IPS DF 19.7 (cell line): ENCODE measurements at places on chromosomes 2 and 18.

DNA sequence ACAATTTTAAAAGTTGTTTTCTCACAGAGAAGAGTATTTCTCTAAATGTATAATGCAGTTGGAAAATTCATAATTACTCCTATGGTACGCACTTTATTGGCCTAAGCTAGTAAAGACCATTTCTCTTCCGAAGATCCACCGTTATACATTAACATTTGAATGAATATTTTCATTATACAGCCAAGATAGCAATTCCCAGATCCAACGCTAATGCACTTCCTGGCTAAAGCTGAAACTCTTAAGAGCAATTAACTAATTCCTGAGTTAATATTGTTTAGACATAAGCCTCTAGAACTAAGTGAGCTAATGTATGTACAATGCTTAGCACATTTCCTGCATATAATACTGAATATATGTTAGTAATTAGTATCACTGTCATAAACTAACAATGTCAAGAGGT is 56.2 kb downstream of the PDK1 start:
- DNase-seq = no peak

GRCh38 chr18:11548396-11548795 is 61.0 kb upstream of the SLC35G4 start:
- no peak for DNase-seq

DNA sequence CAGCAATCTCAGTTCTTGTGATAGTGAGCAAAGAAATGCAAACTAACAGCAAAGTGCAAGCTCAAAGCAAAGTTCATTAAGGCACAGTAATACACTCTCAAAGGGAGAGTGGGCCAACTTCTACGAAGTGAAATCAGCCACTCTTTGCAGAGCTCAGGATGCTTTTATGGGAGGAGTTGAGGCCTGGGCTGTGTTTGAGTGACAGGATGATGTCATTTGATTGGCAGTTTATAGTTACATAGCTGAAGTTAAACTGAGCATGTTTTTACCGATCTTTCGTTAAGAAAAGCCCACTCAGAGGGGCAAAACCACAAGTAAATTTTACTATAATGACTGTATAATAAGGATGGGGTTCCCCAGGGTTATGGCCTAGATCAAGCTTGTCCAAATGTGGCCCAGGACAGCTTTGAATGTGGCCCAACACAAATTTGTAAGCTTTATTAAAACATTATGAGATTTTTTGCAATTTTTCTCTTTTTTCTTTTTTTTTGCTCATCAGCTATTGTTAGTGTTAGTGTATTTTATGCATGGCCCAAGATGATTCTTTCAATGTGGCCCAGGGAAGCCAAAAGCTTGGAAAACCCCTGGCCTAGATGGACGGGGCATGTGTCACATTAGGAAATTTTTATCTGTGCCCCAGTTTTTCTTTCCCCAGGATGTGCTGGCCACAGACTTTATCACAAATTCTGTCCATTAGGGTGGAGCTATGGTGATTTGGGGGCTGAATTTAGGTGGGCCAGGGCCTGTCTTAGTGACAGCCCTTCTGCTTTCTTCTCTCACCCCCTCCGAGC is 8.3 kb upstream of the DNAH7 start:
- DNase-seq = no peak

GRCh38 chr2:60719331-60719730 is 36.7 kb upstream of the PAPOLG start:
- DNase-seq = no peak

GRCh38 chr2:60357996-60358395 is 195.5 kb downstream of the BCL11A start:
- no peak for DNase-seq

GRCh38 chr2:180001726-180002125 is 5.4 kb downstream of the CWC22 start:
- no peak for DNase-seq

GRCh38 chr2:74502147-74502719 is 2.8 kb upstream of the LBX2 start:
- no peak for DNase-seq

DNA sequence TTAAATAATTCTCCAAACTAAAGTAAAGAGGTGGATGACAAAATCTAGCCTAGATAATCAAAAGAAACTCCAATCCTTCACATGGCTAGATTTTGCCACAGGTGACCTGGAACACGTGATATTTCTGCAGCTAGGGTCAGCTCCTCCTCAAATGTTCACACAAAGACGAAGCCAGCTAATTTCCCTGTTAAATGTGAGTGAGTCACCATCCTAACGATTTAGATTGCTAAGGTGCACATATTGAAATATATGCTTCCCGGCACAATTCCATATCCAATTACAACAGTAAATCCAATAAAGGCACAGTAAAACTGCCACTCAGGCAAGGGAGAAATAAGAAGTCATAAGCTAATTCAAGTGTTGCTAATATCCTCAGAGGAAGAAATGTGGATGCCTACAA is 28.7 kb downstream of the IKZF2 start:
- no peak for DNase-seq

DNA sequence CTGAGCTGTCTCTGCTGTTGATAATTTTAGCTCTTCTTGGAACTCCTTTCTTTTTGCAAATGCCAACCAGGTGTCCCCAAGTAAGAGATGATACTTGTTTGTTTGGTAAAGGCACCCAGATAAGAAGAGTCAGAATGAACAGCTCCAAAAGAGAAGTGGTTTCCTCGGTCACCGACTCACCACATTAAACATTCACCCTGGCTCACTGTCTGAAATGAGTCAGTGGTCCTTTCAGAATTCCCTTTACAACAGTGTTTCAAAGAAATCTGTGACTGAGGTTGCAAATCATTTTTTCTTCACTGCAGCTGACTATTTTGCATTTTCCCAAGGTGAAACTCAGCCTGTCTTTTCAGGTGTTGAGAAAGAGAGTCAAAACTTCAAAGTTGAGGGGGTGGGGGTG is 16.2 kb upstream of the CXCR4 start:
- DNase-seq = no peak

DNA sequence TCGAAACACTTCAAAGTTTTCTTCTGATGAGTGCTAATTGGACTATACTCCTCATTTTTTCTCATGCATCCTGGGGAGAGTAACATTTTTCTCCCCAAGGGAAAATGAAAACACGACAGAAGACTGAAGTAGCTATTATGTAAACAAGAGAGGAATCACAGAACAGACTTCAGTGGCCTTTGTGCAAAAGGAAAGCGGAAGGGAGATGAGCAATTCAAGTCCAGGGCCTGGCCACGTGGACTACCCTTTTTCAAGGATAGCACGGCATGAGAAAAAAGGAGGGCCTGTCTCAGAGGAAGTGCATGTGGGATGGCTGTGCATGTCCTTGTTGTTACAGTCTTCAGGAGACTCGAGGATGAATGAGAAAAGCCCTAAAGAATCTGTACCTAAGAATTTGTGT is 43.8 kb upstream of the KCNE4 start:
- DNase-seq = no peak

DNA sequence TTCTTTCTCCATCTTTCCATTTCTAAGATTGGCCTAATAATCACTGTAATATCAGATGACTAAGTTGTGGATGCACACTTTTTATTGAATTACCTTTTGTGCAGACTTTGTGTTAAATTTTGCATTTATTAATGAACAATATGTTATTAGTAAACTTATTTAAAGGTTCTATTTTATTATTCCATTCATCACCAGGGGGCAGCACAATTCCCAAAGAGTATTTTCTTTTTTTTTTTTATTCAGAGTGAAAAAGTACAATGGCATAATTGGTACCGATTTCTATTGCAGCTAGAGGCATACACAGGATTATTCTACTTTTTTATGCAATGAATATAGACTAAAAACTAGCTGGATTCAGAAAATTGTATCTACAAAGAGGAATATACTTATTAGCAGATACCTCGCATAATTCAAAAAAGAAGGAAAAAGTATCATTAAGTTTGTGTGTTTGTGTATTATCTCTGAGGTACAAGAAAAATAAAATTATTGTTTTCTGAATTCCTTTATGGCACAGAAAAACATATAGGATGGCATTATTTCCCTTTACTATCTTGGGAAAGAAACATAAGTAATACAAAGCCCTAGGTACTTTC is 390.6 kb downstream of the ERBB4 start:
- no peak for DNase-seq

- no peak for DNase-seq
Measured at GRCh38 chr2:135528006-135528405, 3.0 kb downstream of the ZRANB3 start.

DNA sequence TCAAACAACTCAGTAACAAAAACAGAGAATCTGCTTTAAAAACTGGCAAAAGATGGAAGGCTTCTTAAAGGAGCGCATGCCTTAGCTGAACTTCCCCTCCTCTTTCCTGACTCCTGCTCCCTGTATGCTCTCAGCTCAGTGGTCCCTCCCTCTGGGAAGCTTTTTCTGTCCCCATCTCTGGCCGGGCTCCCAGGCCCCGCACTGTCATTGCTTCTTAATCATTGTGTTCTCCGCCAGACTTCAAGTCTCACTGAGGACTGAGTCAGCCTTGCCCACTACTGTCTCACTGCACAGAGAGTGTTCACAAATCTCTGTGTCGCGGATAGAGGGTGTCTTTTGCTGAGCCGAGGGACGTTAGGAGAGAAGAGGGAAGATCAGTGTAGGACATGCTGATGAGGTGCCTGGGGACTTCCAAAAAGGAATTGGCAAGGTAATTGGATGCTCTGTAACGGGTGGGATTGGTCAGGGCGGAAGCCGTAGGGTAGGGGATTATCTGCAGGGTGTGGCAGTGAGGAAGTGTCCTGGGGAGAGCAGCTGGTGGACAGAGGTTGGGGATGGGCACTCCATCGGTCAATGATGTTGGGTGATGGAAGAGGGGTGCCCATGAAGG is 16.2 kb downstream of the TOGARAM2 start:
- DNase-seq = no peak

GRCh38 chr2:85865539-85866164 is 23.1 kb downstream of the ST3GAL5 start:
- no peak for DNase-seq

DNA sequence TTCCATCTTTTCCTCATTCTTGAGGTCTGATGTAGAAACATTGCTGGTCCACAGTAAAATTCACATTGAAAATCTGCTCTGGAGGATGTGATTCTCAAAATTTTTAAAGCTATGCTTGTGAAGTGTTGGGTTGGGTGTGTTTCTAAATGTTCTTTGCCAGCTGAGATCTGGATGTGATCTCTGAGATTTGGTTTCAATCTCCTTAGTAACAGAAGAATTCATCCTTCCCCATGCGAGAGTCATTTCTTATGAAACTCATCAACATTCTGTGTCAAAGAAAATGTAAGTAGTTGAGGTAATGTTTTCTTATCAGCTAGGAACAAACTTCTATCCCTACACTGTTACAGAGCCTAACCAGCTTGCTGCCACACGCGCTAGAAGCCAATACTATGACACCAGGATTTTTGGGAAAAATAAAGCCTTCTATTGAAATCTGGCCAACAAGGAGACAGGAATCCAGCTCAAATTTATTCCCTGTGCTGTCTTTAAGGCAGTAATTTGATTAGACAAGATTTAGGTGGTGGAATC is 134.9 kb downstream of the PTH2R start:
- DNase-seq = no peak

- DNase-seq = no peak
Measured at GRCh38 chr2:131016826-131017741, 76.2 kb downstream of the FAM168B start.

GRCh38 chr2:183996825-183997793 is 601.2 kb upstream of the ZNF804A start:
- no peak for DNase-seq

DNA sequence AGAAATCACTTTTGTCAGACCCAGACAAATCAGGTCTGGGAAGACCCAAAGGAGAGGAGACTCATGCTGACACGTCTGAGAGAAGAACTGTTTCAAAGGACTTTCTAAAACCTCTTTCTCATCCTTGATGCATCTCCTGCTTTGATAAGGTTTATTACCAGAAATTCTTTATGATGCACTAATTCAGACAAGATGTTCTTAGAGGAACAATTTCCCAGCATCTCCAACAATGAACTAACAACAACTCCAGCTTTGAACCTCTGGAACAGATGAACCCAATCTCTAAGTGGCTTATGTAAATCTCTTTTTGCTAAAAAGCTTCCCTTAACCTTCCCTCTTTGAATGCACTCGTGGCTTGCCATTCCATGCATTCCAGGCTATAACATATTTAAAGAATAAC is 15.9 kb upstream of the SERPINB11 start:
- no peak for DNase-seq

DNA sequence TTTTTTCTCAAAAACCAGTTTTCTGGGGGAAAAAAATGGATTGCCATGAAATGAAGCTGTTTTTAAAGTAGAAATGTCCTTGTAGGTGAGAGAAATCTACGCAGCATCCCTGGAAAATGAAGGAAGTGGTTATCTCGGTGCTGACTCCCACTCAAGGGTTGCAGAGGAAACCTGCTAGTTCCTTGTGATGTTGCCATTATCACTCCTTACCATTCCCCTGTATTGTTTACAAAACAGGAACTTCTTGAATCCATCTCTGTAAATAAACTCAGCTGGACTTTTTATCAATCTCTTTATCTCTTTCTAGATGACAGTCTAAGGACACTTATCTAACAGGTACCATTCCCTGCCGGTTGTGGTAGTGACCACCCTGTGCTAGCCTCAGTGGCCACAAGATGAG is 61.2 kb downstream of the FEZ2 start:
- DNase-seq = no peak

DNA sequence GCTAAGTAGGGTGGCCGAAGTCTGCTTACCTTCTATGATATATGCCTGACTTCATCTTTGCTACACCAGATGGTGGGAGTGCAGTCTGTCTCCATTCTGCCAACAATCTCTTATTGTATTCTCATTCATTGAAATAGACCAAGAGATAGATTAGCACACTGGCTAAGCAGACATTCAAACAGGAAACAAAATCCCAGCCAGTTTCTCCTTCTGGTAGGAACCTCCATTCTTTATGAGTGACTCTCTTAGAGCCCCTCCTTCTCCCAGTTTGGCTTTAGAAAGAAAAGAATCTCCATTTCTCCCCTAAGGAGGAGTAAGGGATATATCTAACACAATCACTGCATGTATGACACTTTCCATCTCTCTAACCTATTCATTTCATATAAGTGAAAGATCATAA is 118.9 kb upstream of the COL5A2 start:
- no peak for DNase-seq
